ENCODE measurements at places on chromosomes 11 and 22.

- no peak for DNase-seq
Measured at GRCh38 chr11:34605481-34606325, 15.2 kb upstream of the EHF start.

GRCh38 chr11:14114786-14115185, 152.3 kb downstream of the SPON1 start:
- no peak for DNase-seq

DNA sequence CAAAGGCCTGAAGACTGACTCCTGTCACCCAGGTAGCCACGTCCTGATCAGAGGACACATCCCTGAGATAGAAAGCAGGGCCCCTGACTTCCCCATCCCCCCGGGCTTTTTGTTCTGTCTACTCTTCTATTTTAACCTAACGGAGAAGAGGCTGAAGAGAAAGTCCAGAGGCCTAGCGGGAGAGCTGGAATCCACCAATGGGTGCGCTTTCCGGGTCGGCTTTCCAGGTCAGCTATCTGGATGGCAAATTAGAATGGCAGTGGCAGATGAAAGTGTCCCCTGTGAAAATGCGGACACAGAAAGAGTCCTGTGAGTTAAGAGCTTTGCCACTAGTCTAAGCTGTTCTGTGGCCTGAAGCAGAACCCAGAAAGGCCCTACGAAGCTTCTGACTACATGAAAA, 13.1 kb upstream of the SERPING1 start:
- DNase-seq, result no peak

DNA sequence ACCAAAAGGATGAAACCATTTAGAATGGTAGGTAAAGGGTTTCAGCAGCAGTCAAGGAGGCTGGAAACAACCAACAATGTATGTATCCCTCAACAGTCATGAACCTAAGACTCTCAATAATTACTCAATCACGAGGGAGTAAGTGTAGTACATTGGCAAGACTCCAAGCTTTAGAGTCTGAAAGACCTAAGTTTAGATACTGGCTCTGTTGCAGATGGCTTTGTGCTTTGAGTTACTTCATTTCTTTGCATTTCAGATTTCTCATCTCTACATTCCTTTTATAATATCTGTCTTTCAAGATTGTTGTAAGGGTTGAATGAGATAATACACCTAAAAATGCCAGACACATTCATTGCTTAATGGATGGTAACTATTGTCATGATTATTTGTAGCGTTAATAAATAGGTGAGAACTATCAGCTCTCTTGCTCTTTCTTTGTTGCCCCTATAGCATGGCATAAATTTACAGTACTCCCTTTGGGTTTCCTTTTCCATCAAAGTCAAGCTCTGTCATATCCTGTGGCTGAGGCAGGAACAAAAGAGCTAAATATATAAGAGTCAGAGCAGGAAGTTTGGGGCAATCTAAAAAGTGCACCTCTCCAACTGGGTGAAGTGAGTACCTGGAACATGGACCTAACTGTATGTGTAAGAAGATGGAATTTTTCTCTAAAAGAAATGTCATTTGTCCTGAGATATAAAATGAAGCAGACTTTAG, 228.2 kb upstream of the ZC3H12C start:
- DNase-seq, result no peak

- DNase-seq, result no peak
Measured at GRCh38 chr11:17571431-17572358, 24.6 kb downstream of the OTOG start.

- no peak for DNase-seq
Measured at GRCh38 chr11:59833602-59834001, 11.7 kb downstream of the CBLIF start.

GRCh38 chr11:77147668-77148321, 19.7 kb downstream of the MYO7A start:
- no peak for DNase-seq

DNA sequence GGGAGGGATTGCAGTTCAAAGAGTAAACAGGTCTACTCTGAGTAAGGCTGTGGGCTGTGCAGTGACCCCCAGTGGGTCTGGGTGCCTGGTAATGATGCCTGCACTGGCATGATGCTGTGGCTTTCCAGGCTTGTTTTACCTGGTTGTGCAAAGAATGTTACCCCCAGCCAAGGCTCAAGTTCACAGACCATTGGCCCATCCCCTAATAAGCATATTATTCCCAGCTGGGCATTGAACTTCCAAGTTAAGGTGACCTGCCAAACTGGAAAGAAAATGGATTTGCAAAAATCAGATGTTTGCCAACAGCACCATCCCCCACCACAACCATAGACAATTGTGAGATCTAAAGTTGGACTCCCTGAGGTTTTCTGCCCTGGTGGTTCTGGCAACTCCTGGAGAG, 7.9 kb upstream of the EHF start:
- no peak for DNase-seq

- no peak for DNase-seq
Measured at GRCh38 chr22:32258791-32259190, 3.6 kb upstream of the SLC5A4 start.

- no peak for DNase-seq
Measured at GRCh38 chr22:38226853-38227649, 25.3 kb downstream of the MAFF start.

GRCh38 chr11:8258784-8259183, 4.9 kb downstream of the LMO1 start:
- DNase-seq, result no peak

All from iPS DF 19.7 (cell line).